ENCODE measurements at places on chromosomes 16 and 17. TPM values are rescaled to one million over a fixed set of nuclear protein-coding genes. Genes with fewer than 3 reads are reported as not detected.
A peak's percentile ranks its signal among the peaks of the same experiment; 100 is the strongest.

DNA sequence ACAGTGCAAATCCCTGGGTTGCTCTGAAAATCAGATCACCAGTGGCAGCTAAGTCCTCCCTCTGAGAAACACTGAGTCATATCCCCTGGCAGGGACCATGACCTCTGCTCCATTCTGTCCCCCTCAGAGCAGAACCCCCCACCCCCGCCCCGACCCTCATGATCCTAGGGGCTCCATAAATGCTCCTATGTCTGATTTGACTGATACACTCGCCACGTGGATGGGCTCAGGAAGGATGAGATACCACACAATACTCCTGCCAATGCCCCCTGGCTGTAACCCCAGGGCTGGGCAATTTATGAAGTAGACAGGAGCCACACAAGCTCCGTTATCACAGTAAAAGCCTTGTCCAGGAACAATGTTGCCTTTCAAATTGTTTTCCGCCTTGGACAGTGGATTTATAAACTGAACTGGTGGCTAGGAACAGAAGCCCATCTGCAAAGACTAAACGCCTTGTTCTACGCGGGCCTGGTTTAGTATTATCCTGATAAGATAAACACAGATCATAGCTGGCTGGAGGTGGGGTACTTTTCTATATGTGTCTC lies 394.8 kb downstream of the SLC39A11 start:
- no peak for DNase-seq

GRCh38 chr16:53905028-53905427 lies 201.1 kb downstream of the FTO start:
- no peak for DNase-seq

DNA sequence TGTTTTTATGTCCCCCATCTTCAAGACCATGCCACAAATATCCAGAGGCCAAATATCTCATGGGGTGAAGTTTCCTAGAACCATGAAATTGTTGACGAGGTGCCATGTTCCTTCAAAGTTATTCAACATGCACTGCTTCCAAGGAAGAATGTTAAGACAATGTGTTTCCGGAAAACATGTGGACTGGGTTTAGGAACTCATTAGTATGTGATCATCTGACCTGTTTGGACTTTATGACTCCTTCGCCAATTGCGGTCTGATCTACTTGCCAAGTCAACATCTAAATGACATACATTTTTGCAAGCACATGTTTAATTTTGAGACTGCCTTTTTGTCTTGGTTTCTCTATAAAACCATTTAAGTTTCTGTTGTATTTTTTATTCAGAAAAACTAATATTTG lies 234.8 kb downstream of the MAF start:
- no peak for DNase-seq

- DNase-seq = peak; percentile 69
Measured at GRCh38 chr17:17682293-17682736, 1.1 kb downstream of the RAI1 start.

Gene SLC4A1
- not detected for total RNA-seq
